ENCODE measurements at places on chromosomes 12 and 14. TPM values are rescaled to one million over a fixed set of nuclear protein-coding genes. Genes with fewer than 3 reads are reported as not detected.

- no peak for DNase-seq
Observed at GRCh38 chr14:105470350-105471296, 4.0 kb upstream of the CRIP2 start.

DNA sequence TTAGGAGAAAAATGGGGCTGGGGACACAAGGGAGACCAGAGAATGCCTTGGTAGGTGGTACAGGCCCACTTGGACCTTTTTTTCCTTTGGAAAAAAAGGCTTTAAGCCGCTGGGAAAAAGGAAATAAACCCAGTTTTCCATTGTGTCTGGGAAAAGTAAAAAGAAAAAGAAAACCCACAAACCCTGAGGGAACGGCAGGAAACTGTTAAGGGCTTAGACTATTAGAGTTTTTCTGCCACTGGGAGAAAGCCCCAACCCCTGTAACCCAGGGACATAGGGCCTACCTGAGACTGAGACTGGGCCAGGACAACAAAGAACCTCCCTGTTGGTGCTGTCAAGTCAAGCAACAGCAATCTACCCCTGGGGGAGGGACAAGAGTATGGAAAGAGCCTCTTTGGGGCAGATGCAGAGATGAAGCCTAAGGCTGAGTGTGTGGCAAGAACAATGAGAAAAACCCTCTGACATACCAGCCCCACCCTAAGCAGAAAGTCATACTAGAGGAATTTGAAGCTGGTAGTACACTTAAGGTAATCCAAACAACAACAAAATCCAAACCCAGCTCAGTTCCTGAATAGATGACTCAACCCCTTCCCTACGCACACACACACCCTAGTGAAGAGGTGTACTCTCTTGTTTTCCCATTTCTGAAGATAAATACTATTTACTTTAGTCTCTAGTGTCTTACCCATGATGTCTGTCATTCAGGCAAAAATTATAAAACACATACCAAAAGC is 22.8 kb downstream of the ATF1 start:
- DNase-seq = no peak

- no peak for DNase-seq
Observed at GRCh38 chr12:112803620-112804282, 12.2 kb downstream of the RPH3A start.

- DNase-seq = no peak
Observed at GRCh38 chr12:1566449-1567135, 27.8 kb downstream of the FBXL14 start.

DNA sequence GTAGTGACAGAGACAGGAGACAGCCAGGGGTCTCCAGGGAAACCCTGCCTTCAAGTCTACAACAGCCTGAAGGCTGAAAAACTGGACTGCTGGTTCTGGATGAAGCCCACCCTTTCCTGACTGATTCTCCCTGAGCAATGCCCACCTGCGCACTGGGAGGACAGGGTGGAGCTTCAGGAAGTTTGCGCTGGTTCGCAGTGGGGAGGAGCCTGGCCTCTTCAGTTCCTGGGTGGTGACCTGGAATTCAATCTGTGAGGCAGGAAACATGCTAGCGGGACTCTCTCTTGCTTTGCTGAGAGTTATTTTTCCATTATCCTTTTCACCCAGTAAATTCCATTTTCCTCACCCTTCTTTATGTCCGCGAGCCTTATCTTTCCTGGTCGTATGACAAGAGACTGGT is 600.8 kb downstream of the TRHDE start:
- DNase-seq = no peak

DNA sequence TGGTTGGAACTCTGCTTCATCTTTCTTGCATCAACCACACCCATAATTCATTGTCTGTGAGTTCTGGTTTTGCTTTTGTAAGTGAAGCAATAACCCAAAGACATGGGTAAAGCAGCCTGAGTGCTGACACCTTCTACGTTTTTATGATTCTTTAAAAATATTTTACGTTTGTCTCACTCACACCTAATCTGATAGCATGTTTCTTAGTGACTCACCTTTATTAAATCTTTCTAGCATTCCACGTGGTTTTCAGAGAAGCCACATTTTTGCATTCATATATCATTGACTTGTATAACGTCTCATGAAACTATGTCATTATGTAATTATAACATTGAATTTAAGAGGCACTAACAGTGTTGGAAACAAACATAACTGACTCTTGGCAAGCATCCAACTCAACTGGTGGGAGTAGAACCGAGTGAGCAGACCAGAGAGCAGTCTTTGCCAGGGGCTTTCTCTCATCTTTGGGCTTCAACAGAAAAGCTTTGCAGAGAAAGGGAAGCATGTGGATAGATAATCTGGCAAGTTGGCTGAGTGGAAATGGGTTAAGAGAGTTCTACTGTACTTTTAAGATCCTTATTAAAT is 118.8 kb downstream of the TPH2 start:
- DNase-seq = no peak

GRCh38 chr12:98060411-98060810 is 455.0 kb upstream of the TMPO start:
- DNase-seq = no peak

GRCh38 chr12:54197431-54197909 is 8.7 kb upstream of the SMUG1 start:
- DNase-seq = no peak

DNA sequence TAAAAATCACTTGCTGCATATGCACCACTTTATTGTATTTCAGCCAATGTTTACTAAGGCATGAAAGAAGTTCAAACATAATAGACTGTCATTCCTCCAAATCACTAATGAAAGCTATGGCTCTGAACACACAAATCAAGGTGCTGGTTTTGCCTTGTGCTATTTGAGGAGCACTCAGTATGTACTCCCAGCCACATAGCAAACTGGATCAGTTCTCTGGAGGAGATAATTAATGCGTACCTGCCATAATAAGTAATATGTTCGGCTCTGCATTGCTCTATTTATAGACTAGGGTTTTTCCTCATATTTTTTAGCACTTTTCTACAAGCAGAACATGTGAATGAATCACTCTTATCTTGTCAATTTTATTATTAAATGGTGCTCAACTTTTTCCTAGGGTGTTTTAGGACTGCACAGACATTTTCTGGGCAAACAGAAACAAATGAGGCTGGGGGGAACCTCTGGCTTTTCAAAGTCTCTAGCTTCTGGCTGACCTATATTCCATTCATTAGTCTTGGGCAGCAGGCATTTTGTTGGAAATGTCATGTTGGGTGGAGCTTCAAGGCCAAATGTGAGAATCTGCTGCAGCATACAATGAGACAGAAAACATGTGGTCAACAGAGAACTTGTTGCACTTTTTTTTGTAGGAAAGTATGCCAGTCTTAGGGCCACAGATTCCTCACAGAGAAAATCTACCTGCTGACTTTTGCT is 88.4 kb downstream of the GRIP1 start:
- DNase-seq = no peak

DNA sequence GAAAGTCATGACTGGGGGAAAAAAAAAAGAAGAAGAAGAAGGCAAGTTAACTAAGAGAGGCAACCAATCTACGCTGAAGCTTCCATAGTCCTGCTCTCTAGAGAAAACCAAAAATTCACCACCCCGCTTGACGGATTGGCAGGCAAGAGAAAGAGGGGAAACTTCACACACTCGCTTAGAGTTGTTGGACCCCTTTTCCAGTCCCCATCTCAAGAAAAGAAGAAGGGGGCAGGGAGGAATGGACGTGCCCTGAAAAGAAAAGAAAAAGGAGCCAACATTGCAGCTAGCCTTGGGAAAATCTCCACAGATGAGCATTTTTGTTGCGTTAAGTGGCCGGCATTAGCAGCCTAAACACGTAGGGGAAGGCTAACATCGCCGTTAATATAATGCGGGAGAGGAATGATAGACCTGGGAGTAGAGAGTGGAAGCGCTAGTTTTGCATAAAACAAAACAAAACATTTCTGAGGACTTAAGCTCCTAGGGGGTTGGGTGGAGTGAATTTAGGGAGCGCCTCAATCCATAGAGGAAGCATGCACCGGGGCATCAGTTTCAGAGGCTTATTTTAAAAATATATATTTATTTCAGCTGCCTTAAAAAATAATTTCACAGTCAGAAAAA is 11.3 kb upstream of the FOXG1 start:
- no peak for DNase-seq

- peak; percentile 61 for DNase-seq
Observed at GRCh38 chr12:123062681-123063486, 82.4 kb downstream of the ARL6IP4 start.

DNA sequence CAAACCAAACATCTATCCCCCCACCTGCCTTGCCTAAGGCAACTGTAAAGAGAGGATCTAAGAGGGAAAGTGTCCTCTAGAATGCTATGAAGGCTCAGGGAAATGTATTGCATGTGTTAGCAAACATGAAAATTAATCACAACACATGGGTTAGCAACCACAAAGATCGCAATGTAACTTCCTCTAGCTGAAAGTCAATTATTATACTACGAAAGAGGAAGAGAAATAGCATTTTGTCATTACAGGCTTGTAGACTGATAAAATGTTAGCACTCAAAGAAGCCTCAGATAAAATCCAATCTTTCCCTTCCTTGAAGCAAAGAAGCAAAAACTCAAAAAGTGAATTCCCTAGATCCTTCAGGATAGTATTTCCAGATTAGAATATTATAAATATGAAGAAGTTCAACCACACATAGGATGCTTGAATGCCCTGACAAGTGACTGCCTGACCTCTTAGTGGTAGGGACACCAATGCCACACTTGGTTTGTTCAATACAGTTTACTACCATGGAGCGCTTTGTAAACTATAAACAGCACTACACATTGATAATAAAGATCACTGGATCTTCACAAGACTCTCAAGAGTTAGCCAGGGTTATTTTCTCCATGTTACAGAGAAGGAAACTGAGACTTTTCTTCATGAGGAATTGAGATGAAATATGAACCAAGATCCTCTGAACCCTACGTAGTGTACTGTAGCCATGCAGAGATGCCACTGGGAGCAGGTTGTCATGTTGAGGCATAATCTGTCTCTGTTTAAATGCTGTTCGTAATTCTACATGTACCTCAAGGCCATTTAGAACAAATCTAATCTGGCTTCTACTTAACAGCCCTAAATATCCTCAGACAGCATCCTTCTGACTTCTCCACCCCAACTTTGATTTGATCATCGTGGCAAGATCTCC is 100.7 kb downstream of the ITPR2 start:
- DNase-seq = no peak

GRCh38 chr14:77094672-77095284 is 3.3 kb upstream of the CIPC start:
- DNase-seq = peak; percentile 76

- peak; percentile 81 for DNase-seq
Observed at GRCh38 chr12:12443431-12443878, 86.6 kb downstream of the BORCS5 start.

DNA sequence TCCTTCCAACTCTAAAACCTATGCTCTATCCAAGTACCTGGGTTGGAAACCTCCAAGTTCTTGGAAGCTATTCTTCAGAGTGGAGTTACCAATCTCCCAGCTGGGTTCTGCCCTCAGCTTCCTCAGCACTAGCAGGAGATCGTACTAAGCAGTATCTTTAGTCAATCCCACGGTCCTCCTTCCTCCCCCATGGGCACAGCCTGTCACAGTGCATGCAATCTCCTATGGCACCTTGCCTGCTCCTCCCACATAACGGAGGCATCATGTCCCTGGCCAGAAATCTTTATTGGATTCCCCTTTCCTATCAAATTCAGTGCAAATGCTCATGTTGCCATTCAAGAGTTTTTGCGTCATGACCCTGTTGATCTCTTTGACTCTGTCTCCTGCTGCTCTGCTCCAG is 5.4 kb upstream of the LPAR5 start:
- no peak for DNase-seq

GRCh38 chr12:11732023-11732422 is 82.5 kb downstream of the ETV6 start:
- no peak for DNase-seq

DNA sequence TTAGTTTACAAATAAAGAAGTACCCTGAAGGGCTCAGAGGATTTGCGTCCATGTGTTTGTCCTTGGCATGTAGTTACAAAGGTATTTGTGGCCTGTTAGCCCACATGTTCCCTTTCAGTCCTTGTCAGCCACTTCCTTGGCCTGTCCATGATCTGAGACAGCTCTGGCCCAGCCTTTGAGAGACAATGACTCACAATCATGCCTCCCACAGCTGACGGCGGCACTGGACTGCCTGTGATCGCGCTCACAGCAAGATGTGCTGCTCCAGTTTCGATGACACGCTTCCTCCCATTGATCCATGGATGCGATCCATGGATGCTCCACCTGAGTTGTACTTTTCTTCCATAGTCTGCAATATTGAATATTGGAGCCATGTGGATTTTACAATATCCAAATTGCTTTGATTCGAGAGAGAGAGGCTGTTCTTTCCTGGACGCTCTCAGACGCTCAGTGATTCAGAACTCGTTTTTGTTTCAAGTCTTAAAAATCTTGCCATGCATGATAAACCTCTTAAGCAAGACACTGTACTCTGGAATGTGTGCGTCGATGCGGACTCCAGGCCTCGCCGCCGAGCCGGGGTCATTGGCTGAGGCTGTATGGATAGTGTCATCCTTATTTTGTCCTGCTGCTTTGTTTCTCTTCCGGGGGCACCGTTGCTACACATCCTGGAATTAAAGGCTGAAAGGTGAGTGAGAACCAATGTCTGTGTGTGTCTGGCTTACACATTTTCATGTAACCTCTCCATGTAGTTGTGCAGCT is 220.1 kb downstream of the GLT1D1 start:
- no peak for DNase-seq

- DNase-seq = no peak
Observed at GRCh38 chr14:49692193-49692757, 645 bp upstream of the KLHDC1 start.

DNA sequence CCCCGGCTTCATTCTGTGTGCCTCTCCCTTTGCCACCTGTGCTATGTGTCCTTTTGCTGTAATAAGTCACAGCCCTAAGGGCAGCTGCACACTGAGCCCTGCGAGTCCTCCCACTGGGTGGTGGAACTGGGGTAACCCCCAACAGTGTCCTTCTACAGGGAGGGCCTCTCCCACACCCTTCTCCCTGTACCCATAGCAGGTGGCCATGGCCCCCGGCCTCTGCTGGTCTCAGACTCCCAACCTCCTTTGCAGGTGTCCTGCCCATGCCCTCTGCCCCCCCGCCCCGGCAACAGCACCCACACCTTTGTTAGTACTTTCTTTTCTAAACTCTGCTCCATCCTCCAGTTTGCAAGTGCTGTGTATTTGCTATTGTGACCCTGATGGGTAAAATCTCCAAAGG is 171.8 kb downstream of the PIWIL1 start:
- DNase-seq = no peak

DNA sequence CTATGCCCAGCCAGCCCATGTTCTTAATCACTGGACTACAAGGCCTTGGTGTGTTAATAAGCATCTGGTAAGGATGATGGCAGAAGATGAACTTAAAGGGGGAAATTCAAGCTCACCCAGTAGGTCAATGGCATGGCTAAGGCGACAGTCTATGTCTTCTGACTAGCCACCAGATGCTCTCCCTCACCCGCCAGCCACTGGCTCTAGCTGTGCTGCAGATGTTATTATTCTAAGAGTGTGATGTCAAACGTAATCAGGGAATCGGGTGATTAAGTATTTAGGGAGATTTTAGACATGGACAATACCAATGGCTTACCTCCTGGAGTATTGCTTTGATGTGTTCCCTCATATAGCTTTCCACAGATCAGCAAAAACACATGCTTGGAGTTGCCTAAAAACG is 39.2 kb upstream of the MAX start:
- no peak for DNase-seq

Gene SPIC
- total RNA-seq = 1.4 TPM

Gene APOF
- 188 TPM for total RNA-seq

Gene UBC
- total RNA-seq = 436 TPM

Gene DNAL1
- total RNA-seq = 1.6 TPM

Gene NRIP2
- total RNA-seq = 0.15 TPM
